ENCODE measurements at places on chromosomes 6 and 20.
A peak's percentile ranks its signal among the peaks of the same experiment; 100 is the strongest.

DNA sequence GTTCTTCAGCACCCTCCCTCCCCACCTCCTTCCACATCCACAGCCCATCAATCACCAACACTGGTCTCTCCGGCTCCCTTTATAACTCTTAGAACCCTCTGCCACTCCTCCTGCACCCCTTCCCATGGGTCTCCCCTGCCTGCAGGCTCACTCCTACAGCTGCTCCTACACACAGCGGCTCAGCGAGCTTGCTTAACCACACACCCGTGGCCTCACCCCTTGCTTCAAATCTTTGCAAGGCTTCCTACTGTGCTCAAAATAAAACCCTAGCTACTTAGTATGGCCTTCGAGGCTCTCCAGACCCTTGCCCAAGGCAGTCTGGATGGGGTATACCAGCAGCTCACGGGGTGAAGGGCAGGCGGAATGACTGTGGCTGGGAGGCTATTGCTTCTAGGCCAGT is 63.7 kb downstream of the JPH2 start:
- no peak for DNase-seq

- DNase-seq, result no peak
Observed at GRCh38 chr6:33906439-33906838, 102.6 kb upstream of the MLN start.

DNA sequence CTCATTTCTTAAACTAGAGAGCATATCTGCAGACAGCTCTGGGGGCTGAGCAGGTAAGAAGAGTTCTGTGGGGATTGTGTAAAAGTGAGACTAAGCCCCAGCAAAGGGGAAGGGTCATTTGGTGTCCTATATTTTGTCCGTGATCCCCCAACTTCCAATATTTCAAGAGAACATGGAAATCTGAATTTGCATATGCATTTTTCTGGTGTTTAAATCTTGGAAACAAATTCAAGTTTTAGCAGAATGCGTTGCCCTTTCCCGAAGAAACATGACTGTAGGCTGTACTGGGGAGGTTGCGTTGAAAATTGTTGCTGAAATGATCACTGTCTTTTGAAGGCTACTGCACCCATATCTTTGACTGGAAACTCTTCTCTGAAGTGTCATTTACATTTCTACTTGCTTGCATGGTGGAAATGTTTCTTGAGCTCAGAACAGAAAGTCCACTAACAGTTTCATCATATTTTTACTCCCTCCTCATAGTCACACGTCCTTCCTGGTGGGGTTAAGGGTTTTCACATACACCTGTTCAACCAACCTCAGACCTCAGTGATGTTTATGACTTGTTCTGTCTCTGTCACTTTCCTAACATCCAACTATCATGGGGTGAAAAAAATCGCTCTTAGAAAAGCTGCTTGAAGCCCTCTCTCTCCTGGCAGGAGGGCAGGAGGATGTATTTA is 140.3 kb downstream of the BCAS1 start:
- DNase-seq, result no peak

DNA sequence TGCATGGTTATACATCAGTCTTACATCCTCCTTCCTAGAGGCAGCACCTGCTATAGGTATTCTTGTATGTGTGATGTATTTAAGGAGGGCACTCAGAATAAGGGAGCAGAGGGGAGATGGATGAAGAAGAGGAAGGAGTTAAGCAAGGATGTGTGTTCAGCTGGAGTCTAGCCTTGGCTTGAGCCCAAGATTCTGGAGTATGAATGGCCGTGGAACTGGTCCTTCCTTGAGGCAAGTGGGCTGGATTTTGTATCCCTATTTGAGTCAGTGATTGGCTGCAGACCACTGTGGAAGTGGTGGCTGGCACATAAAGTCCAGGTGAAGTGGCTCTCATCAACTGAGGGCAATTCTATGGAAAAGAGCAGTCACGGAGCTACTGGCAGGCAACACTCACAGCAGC is 112.0 kb upstream of the RNF24 start:
- no peak for DNase-seq

- no peak for DNase-seq
Observed at GRCh38 chr6:996271-996852, 303.4 kb upstream of the EXOC2 start.

- no peak for DNase-seq
Observed at GRCh38 chr20:49904440-49905214, 10.7 kb downstream of the SPATA2 start.

GRCh38 chr20:37615340-37616109 is 78.3 kb upstream of the CTNNBL1 start:
- peak; percentile 56 for DNase-seq

- DNase-seq, result no peak
Observed at GRCh38 chr20:6079016-6079415, 25.2 kb upstream of the LRRN4 start.

DNA sequence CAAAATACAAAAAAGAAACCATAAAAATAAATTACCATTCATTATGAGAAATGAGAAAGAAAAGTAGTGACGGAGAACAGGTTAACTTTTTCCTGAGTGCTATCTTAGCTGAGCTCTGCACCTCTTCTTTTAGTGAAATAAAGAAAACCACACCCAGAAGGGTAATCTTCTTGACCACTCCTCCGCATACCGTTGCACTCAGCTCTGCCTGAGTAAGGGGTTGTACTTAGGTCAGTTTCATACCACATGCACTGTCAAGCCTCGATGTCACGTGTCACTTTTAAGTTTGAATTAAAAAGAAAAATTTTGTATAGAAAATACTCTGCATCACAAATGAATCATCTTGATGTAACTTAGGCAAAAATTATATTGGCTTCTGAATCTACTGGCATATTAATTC is 2.8 kb downstream of the EZR start:
- DNase-seq, result no peak

DNA sequence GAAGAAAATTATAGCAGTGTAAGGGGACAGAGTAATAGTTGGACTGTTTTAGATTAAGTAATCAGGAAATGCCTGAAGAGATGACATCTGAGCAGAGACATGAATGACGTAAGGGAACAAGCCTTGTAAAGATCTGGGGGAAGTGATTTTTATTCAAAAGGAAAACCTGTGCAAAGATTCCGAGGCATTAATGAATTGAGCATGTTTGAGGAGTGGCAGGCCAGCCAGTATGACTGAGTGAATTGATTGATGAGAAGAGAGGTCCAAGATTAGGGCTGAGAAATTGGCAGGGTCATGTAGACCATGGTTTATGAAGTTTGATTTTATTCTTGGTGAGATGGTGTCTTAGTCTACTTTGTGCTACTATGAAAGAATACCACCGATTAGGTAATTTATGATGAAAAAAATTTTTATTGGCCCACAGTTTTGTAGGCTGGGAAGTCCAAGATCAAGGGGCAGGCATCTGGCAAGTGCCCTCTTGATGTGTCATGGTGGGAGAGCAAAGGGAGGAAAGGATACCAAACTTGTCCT is 95.1 kb downstream of the LIN28B start:
- DNase-seq, result no peak

DNA sequence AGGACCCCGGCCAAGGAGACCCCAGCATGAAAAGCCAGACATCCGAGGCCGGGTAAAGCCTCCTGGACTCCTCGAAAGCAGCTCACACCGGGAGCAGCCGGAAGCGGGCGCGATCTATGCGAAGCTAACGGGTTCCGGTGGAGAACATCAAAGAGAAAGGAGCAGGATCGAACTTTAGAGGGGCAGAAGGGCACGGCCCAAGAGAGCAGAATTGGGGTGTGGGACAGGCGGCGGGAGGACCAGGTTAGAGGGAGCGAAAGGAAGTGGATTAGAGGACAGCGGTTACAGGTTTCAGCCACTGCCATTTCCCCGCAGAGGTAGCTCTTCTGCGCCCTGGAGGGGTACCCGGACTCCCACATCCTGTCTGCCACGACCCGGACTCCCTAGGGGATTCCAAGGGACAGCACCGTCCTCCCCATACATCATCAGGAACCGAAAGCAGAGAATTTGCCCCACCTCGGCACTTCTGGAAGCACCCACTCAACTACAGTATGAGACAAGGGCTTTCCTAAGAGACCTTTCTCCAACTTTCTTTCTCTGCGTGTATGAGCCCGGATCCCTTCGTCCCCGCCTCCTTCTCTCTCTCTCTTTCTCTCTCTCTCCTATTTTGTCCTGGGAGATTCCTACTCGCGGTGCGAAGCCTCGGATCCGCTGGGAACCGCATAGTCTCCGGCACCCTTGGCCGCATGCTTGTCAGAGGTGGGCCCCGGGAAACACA is 507 bp upstream of the VGLL2 start:
- DNase-seq, result no peak

DNA sequence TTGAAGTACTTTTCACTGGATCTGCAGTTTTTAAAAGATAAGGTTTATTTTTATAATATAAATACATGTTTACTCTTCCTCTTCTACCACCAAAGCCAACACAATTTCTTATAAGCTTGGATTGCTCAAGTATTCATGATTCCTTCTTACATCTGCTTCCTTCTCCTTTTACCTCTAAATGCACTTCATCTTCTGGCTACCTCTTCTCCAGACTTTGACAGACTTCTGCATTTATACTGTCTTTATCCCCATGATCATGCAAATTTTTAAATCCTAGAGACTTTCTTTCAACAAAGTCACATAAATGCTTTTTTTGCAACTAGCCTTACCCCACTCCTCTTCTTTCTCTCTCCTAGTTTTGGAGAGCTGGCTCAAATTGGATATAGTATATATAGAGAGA is 142.9 kb downstream of the TFAP2B start:
- no peak for DNase-seq

DNA sequence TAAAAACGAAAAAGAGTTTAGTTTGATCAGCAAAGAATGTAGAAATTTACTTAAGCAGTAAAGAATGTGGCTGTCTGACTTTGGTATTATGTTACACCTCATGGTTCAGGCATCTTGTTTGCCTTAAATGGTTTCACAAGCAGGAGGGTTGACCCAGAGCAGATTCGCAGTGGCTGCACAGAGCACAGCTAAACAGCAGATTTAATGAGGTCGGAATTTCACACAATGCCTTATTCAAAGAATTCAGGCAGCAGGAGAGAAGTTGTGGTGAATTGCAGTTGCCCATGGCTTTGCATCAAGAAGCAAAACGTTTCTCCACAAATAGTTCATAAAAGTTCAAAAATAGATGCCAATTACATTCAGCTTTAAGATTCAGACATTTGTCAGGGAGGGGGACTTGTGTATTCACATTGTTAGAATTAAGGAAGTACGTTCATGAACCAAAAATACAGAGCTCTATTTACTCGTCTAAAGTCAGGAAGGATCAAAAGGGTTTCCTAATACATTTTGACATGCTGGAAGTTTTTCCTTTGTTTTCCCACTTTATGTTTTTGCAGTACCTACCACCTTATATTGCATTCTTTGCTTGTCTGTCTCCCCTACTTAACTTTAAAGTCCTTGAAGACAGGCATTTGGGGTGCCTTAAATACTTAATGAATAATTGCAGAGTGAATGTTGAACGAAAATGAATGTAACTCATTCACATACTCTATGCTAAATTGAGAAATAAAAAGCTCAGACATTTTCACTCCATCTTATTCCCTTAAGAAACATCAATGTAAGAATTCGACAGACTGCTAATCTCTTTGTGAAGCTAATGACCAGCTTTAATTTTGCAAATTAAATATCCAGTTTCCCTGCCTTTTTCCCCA is 1163.6 kb upstream of the CITED2 start:
- DNase-seq, result no peak

GRCh38 chr6:137405806-137406205 is 88.4 kb downstream of the OLIG3 start:
- DNase-seq, result no peak

GRCh38 chr6:162849269-162849668 is 121.5 kb downstream of the PACRG start:
- no peak for DNase-seq

- no peak for DNase-seq
Observed at GRCh38 chr6:44530209-44530909, 142.9 kb downstream of the CDC5L start.

DNA sequence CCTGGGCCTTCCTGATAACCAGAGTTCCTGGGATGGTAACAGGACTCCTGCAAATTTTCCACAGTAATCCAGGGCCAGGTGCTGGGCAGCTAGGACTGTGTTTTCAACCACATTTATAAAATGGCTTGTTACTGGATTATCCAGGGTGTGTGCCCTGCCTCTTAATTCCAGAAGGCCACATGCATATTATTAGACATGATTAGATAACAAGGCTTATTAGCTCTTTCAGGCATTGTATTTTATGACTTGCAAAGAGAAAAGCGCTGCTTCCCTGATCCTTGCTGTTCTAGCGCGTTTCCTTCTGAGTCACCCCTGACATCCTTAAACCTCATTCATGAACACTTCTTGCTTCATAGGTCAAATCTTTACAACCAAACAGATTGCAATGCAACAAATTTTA is 208.6 kb downstream of the UST start:
- no peak for DNase-seq

GRCh38 chr20:23401051-23401450 is 20.2 kb downstream of the NAPB start:
- no peak for DNase-seq

DNA sequence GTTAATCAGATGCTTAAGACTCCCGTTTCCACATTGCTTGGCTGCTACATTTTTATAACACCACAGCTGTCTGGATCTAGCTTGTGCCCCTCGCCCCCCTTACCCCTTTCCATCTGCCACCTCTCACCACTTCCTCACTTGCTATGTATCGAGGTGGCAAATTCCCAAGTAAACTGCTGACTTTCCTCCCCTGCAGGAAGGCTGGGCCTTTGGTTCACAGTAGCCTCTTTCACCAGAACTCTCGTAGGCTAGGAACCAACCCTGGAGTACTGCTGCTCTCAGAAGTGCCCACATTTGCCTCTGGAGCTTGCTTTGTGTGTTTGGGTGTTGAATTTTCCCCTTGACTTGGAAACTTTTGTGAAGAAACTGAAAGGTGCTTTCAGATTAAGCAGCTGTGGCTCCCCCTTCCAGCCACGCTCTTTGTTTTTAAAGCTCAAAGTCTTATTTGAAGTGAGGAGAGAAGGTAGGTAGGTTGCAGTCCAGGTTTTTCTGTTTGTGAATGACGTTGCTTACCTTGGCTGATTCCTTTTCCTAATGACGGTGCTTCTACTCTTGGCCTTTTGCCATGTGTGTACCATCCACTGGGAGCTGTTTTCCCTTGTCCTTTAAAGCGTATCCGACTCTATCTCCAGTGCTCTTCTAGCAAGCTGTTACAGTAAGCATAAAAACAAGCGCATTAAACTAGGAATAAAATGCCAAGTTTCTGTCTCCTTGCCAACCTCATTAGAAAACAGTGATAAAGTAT is 90.4 kb downstream of the CARMIL1 start:
- peak; percentile 6 for DNase-seq

GRCh38 chr20:24235296-24236175 is 233.9 kb upstream of the SYNDIG1 start:
- no peak for DNase-seq
